T-helper 17 cell (primary cell): ENCODE measurements at places on chromosomes 2 and 18. TPM values are rescaled to one million over a fixed set of nuclear protein-coding genes. Genes with fewer than 3 reads are reported as not detected.

GALNT13 gene
- total RNA-seq: not detected

NT5C1B gene
- not detected for total RNA-seq

DNA sequence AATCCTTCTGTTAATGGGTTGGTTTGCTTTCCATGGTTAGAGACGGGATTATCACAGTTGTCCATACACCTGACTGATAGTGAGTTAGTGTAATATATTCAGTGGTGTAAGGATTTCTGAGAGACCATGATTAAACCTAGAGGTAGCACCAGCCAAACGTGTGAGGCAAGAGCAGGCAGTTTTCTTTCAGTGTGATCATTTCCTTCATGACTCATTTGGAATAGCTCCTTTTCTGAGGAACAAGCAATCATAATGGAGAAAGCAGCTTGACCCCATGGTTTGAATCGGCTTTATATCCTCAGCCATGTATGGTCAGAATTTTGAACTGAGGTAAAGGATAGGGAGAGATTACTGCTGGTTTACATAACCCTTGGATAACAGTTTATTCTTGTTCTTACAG, 2.9 kb downstream of the MXD1 start:
- H3K27ac ChIP-seq: no peak overlapping the region
- H3K4me3 ChIP-seq: no peak overlapping the region
- no peaks in the 10 kb centered on the region for H3K27me3 ChIP-seq
- peaks cover 5% of the 10 kb centered on the region for H3K36me3 ChIP-seq
- peaks cover 10% of the 10 kb centered on the region for H3K4me1 ChIP-seq

DNA sequence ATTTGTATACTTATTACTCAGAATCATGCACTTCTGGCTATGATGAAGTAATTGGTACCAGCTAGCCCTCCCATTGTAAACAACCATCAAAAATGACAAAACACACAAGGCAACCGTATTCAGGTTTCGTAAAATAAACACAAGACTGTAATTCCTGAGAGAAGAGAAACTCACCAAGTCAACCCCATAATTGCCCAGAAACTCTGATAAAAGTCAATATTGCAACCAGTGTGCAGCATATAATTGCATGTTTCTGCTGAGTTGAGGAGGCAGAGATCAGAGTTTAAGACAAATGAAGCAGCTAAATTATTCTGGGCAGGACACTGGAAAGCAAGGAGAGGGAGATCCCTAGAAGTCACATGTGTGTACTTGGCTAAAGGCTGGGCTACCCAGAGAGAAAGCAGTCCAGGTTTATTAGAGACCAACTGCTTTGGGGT, 90.3 kb downstream of the ROCK2 start:
- DNase-seq: no peak
- peaks cover 29% of the 10 kb centered on the region for H3K4me1 ChIP-seq
- no peaks in the 10 kb centered on the region for H3K27me3 ChIP-seq
- no peak overlapping the region for H3K27ac ChIP-seq

DNA sequence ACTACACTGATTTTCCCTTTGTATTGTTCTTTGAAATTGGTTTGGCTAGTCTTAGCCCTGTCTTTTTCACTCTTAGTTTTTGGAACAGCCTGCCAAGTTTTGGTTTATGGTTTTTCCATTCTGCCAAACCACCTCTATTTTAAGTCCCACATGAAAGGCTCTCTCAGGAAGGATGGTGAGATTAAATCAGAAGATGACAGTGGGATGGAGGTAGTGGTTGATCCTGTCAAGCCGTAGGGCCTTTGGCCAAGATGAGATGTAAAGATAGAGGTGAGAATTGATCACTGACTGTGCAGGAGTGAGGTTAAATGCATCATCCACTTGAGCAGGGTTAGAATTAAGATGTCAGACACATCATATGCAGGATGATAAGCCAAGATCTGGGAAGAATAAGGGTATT, 948.5 kb downstream of the SLC4A3 start:
- no peaks in the 10 kb centered on the region for H3K36me3 ChIP-seq
- H3K4me3 ChIP-seq: no peak overlapping the region
- no peaks in the 10 kb centered on the region for H3K27me3 ChIP-seq
- no peak for DNase-seq
- H3K4me1 ChIP-seq: no peaks in the 10 kb centered on the region
- no peak overlapping the region for H3K27ac ChIP-seq

DYSF gene
- 0.34 TPM for total RNA-seq

DNA sequence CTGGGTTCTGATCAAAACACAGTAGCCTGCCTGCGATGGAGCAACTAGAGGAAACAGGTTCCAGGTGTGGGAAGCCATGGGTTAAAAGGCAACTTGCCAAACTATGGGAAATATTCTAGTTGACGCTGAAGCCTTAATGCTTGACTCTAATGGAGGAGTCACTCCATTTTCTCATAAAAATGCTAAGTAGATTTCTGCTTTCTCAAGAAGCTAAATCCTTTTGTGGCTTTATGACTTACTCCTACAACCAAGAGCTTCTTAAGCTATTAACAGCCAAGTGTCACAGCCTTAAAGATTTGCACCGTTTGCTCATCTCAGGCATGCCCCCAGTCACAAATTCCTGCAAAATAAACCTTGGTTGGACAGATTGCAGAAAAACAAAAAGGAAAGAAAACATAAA, 25.2 kb downstream of the ANKRD44 start:
- no peak for DNase-seq
- peak overlapping the region; percentile 12 for H3K4me3 ChIP-seq
- H3K27me3 ChIP-seq: no peaks in the 10 kb centered on the region
- H3K36me3 ChIP-seq: peaks cover 2% of the 10 kb centered on the region
- H3K27ac ChIP-seq: peak overlapping the region; percentile 99

WNT6 gene
- total RNA-seq: not detected

DNA sequence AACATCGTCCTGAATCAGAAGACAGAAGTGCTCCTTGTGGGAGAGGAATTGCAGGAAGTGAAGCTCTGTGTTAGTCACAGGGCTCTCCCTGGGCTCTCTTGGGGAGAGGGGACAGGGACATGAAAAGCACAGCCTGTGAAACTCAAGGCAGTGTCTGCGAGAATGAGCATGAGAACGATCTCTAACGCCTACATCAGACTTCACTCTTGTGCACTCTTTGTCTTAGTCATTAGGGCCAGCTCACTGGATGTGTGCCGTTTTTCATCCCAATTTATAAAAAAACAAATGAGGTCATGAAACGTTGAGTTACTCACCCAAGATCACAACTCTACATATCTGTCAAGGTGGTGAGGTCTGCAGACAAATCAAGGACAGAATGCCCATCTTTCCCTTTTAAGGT, 27.0 kb upstream of the TWIST2 start:
- H3K4me3 ChIP-seq: no peak overlapping the region
- peaks cover 57% of the 10 kb centered on the region for H3K27me3 ChIP-seq
- DNase-seq: no peak
- H3K4me1 ChIP-seq: no peaks in the 10 kb centered on the region
- no peak overlapping the region for H3K27ac ChIP-seq
- no peaks in the 10 kb centered on the region for H3K36me3 ChIP-seq

C18orf63 gene
- not detected for total RNA-seq

GRCh38 chr2:148391324-148391723, 253.2 kb upstream of the EPC2 start:
- peaks cover 6% of the 10 kb centered on the region for H3K4me1 ChIP-seq
- H3K36me3 ChIP-seq: peaks cover 2% of the 10 kb centered on the region
- no peak for DNase-seq
- no peak overlapping the region for H3K4me3 ChIP-seq
- no peaks in the 10 kb centered on the region for H3K27me3 ChIP-seq
- no peak overlapping the region for H3K27ac ChIP-seq

CHRNG gene
- total RNA-seq: not detected

RPRM gene
- not detected for total RNA-seq

DNA sequence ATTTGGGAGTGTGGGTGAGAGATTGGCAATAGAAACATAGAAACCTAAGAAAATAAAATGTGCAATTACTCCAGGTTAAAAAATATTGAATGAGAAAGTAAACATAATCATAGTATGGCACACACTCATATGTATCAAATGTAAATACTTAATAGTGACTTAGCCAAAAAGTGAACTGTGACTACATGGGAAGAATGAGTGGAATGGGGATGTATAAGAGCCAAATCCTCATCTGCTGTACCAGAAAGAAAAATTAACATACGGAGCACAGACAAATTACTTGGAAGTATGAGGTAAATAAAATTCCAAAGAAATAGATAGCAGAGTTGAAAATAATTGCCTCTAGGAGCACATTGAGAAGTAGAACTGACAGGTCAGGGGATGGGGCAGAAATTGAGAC, 4.0 kb downstream of the FLACC1 start:
- no peak for DNase-seq
- no peaks in the 10 kb centered on the region for H3K27me3 ChIP-seq

DNA sequence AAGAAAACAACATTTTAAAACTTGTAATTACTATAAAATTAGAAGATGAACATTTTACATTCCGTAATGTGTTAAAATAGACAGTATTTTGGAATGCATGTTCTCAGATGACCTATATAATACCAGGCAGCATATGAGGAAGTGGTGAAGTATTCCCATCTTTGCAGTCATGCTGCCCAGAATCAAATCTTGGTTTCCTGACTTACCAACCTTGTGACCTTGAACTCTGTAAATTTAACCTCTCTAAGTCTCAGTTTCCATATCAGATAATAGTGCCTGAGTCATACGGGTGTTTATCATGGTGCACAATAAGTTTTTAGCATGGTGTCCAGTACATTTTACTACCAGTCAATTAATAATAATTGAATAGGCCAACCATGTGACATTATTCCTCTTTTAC, 7.3 kb upstream of the GALM start:
- H3K36me3 ChIP-seq: no peaks in the 10 kb centered on the region
- H3K27me3 ChIP-seq: no peaks in the 10 kb centered on the region
- H3K4me1 ChIP-seq: peaks cover 31% of the 10 kb centered on the region
- peak overlapping the region; percentile 41 for H3K27ac ChIP-seq

DNA sequence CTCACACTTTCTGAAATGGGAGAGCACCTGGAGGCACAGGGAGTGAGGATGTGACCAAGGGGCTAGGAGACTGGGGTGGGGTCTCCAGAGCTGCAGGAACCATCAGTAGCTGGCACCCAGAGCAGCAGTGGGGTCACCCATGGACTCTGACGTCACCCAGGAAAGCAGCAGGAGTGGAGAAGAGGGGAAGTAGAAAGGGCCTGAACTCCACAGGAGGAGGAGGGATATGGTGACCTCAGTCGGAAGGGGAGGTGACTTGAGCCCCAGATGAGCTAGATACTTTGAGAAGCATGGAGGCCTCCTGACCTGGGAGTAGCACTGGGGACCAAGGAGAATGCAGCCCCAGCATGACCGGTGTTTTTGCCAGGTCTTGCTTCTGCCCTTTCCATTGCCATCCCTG, 8.8 kb downstream of the NMUR1 start:
- H3K27ac ChIP-seq: peak overlapping the region; percentile 63
- H3K4me3 ChIP-seq: peak overlapping the region; percentile 43
- H3K36me3 ChIP-seq: no peaks in the 10 kb centered on the region
- no peaks in the 10 kb centered on the region for H3K27me3 ChIP-seq
- peaks cover 27% of the 10 kb centered on the region for H3K4me1 ChIP-seq

DNA sequence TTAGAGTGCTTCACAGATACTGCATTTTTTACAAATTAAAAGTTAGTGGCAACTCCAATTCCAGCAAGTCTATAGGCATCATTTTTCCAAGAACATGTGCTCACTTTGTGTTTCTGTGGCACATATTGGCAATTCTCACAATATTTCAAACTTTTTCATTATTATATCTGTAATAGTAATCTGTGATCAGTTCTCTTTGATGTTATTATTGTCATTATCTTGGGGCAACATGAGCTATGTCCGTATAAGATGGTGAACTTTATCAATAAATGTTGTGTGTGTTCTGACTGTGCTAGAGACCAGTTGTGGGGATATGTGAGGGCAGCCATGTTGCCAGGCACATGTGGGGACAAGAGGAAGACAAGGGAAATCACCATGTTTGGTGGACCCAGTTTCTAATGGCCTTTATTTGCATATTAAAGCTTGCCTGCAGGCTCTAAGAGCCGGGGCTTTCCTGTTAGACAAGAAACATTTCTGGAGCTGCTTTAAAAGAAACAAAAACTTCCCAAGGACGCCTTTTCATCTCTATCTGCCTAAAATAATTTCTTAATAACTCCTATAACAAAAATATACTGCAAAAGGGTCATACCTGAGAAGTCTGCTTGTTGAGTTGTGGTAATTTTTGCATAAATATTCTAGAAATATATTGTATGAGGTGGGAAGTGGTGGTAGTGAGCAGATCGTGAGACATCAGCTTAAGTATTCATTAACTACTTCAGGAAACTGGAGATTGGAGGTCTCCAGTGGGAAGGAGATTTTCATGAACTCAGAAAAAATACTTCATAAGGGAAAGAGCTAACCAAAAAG, 37.2 kb downstream of the KYNU start:
- no peaks in the 10 kb centered on the region for H3K36me3 ChIP-seq
- H3K4me3 ChIP-seq: no peak overlapping the region
- H3K27me3 ChIP-seq: peaks cover 19% of the 10 kb centered on the region

DNA sequence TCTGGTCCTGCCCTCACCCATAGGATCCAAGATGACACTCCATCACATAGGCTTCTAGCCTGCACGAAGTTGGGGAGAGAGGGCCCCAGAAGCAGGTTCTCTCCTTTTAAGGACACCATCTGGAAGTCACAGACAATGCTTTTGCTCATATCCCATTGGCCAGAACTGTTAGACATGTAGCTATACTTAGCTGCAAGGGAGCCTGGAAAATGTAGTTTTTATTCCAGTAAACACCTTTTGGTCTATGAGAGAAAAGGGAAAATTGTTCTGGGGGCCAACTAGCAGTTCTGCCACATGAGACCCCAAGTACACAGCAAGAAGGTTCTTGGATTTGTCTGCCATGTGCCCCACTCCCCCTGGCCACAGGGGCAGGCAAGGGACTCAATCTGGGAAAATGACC, 206.1 kb downstream of the ZFP36L2 start:
- H3K27me3 ChIP-seq: peaks cover 10% of the 10 kb centered on the region
- no peak for DNase-seq
- no peak overlapping the region for H3K27ac ChIP-seq

MALL gene
- total RNA-seq: 0.13 TPM

GRCh38 chr2:207792244-207792785, 22.6 kb upstream of the FZD5 start:
- peaks cover 3% of the 10 kb centered on the region for H3K36me3 ChIP-seq
- DNase-seq: no peak
- no peak overlapping the region for H3K4me3 ChIP-seq
- peaks cover 42% of the 10 kb centered on the region for H3K27me3 ChIP-seq
- no peak overlapping the region for H3K27ac ChIP-seq

DNA sequence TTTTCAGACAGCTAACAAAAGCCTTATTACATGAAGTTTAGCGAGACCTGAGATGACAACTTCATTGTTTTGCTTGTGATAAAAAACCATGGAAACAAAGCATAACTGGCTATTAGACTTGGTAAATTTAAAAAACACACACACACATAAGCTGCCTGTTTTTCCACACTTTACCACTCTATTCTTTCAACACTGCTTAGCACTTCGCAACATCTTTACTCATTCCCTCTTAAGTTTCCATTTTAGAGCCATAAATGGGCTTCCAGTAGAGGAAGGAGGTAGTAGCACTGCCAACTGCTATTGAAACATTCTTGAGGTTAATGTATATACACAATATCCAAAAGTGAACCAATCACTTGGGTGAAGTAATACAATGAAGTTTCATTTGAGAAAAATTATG, 54.1 kb downstream of the BAZ2B start:
- no peak for DNase-seq
- H3K27ac ChIP-seq: no peak overlapping the region
- H3K27me3 ChIP-seq: no peaks in the 10 kb centered on the region

SEMA4C gene
- 25.5 TPM for total RNA-seq

FAM110C gene
- 0.26 TPM for total RNA-seq
